MG63 (cell line): ENCODE measurements at places on chromosomes 16 and 17.

DNA sequence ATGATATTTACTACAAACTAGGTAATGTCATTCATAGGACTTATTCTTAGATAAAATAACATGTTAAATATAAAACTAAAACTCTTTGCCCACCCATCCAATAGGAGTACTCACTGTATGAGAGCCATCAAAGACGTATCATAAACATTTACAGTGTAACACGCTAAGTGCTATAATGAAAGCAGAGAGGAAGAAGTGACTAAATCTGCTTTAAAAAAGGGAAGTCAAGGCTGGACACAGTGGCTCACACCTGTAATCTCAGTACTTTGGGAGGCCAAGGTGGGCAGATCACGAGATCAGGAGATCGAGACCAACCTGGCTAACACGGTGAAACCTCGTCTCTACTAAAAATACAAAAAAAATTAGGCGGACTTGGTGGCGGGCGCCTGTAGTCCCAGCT lies 32.4 kb downstream of the SPAG9 start:
- no peak for DNase-seq

GRCh38 chr16:66923247-66923731 lies 2.0 kb downstream of the RRAD start:
- DNase-seq, result no peak

GRCh38 chr16:15594711-15595320 lies 48.1 kb downstream of the MARF1 start:
- no peak for DNase-seq

DNA sequence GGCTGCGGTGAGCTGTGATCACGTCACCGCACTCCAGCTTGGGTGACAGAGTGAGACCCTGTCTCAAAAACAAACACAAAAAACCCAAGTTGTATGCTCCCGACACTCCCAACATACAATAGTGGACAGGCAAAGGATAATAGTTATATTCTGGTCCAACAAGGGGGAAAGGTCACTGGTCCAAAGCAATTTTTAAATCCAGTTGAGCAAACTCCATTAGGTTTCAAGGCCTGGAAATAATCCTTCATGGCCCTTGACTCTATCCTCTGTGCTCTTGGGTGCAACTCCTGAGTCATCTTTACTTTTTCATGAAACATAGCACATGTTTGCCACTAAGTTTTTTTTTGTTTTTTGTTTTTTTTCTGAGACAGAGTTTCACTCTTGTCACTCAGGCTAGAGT lies 50.3 kb upstream of the PHOSPHO1 start:
- DNase-seq, result no peak

DNA sequence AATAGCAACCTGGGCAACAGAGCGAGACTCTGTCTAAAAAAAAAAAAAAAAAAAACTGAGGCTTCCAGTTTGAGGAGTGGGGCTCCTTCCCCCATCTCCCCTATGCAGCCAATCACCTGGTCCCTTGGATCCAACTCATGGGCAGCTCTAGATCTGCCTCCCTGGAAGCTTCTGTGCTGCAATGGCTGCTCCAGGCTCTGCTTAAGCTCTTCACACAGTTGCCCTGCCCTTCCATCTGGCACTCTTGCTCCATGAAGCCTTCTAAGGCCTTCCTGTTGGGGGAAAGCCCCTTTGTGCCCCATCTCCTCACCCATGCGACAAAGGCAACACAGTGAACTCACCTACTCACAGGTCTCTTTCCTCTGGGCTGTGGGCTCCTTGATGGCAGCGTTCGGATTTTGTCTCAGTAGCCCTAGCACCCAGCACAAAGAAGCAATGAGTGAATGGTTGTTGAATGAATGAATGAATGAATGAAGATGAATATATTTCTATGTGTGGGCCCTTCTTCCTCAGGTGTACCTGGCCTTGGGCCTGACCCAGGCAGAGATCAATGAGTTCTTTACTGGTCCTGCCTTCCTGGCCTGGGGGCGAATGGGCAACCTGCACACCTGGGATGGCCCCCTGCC lies 1.9 kb downstream of the NAGLU start:
- no peak for DNase-seq

DNA sequence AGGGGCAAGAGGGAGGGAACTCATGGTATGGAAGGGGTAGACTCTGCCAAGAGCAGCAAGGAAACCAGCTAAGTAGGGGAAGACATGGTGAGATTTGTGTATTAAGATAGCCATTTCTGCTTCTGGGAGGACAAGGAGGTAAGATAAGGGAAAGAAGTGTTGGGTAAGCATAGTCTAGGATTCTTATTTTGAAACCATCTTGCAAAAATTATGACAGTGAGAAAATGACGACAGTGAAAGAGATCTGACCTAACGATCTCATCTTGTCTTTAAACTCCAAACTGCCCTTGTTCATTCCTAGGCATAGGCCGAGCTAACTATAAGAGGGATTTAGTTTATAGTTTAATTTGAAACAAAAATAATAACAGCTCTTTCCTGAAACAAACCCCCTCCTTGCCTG lies 5.6 kb upstream of the RBL2 start:
- DNase-seq, result no peak

DNA sequence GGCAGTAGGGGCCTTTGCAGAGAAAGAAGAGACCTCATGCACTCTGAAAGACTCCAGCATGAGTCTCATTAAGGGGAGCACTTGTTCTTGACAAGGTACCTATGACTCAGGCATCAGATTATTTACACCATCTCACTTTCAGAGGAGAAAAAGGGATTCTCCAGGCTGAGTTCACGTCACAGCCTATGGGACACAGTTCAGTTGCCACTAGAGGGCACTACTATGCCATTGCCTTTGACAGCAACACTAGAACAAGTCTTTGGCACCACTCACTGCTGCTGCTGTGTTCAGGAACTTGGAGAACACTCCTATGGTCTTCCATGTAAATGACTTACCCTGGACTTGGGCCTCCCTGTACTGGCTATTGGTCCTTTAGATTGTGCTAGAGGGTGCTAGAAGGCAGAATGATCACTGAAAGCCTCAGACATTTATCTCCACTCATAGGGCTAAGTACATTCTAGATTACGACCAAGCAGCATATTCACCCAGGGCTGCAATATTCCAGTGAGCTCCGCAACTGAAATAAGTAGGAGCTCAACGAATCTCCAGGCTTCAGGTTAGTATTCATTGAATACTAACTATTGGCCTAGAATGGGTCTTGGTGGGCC lies 225.1 kb upstream of the CA10 start:
- peak; percentile 60 for DNase-seq
